ENCODE measurements at places on chromosomes 4 and X. TPM values are rescaled to one million over a fixed set of nuclear protein-coding genes. Genes with fewer than 3 reads are reported as not detected.

GRCh38 chr4:23484689-23485088 is 405.2 kb downstream of the PPARGC1A start:
- no peak overlapping the region for H3K27ac ChIP-seq
- H3K36me3 ChIP-seq = no peaks in the 10 kb centered on the region
- H3K4me3 ChIP-seq = no peak overlapping the region
- peaks cover 17% of the 10 kb centered on the region for H3K4me1 ChIP-seq

DNA sequence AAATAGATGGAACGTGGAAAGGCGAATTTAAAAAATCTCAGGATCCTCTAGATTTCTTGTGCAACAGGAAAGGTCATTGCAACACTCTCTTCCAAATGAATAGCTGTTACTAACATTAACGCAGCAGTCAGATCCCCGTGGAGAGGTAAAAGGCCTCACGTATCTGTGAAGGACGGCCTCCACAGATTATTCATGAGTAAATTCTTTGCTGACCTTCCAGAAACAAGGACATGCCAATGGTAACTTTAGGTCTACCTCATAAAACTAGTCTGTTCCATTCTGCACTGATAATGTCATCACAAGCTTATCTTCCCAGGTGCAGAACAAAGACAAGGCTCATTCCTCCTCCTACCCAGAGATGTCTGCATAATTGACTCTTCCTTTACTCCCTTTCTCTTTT is 16.1 kb upstream of the REPS2 start:
- H3K27ac ChIP-seq = no peak overlapping the region
- no peak overlapping the region for H3K4me3 ChIP-seq
- no peaks in the 10 kb centered on the region for H3K4me1 ChIP-seq
- H3K36me3 ChIP-seq = no peaks in the 10 kb centered on the region

DNA sequence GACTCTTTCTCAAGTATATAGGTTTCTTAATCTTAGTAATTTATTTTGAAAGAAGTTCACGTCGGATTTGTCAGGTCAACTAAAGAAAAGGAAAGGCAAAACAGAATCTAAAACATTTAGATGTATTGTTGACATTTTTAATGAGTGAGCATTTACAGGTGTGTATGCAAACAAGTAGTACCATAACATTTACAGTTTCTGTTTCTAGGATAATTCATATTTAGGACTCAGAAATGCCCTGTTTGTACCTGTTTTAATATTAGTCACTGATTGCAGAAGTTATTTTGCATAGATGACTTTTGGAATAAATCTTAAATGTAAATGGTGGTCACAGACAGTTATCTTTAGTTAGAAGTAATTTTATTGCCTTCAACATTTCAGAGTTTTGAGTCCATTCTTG is 151.3 kb upstream of the NUDT6 start:
- no peak for DNase-seq
- H3K27me3 ChIP-seq = no peaks in the 10 kb centered on the region
- H3K36me3 ChIP-seq = peaks cover 2% of the 10 kb centered on the region

- H3K27me3 ChIP-seq = no peaks in the 10 kb centered on the region
- H3K4me3 ChIP-seq = no peak overlapping the region
- no peak overlapping the region for H3K27ac ChIP-seq
- H3K36me3 ChIP-seq = no peaks in the 10 kb centered on the region
Observed at GRCh38 chrX:9609499-9609898, 144.6 kb downstream of the TBL1X start.

DNA sequence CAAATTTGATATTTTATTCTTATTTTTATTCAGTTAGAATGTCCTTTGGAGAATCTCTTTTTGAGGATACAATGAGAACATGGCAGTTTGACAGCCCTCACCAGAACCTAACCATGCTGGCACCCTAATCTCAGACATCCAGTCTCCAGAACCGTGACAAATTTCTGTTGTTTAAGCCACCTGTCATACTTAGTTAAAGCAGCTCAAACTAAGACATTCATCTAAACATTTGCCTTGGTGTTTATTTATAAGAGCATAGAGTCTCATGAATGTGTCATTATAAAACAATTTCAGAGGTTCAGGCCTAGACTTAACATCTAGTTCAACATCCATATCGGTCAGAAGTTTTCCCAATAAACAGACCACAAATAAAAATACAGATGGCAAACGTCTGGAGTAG is 125.1 kb upstream of the FUNDC1 start:
- DNase-seq = no peak
- no peak overlapping the region for H3K27ac ChIP-seq
- no peaks in the 10 kb centered on the region for H3K27me3 ChIP-seq

DNA sequence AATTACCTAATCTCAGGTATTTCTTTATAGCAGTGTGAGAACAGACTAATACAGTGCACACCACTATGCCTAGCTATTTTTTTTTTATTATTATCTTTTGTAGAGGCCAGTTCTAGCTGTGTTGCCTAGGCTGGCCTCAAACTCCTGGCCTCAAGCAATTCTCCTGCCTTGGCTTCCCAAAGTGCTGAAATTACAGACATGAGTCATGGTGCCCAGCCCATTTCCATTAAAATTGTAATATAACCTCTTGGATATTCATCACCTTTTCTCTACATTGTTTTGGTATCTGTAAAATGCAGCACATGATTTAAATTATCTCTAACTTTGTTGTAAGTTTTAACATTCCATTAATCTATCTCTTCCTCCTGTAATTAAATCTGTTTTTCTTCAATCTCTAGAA is 2052.9 kb downstream of the ARAP2 start:
- H3K36me3 ChIP-seq = no peaks in the 10 kb centered on the region
- H3K27ac ChIP-seq = no peak overlapping the region

- H3K4me1 ChIP-seq = no peaks in the 10 kb centered on the region
- no peak for DNase-seq
- no peaks in the 10 kb centered on the region for H3K27me3 ChIP-seq
Observed at GRCh38 chr4:101556842-101557241, 209.5 kb upstream of the PPP3CA start.

DNA sequence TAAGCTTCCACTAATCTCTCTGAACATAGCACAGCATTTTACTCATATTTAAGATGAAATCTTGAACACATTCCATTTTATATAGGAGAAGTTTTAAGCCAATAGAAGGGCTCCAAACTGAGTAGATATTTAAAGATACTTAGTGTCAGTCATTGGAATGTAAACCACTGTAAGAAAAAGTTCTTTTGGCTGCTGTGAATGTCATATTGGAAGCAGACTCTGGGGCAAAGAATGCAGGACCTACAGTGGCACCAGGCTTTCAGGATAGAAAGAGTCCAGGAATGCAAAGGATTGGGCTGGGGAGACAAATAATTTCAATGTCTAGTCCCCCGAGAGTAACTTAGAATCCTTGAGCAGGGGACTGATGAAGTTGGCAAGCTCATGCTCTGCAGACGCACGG is 1047.7 kb downstream of the STIM2 start:
- H3K36me3 ChIP-seq = no peaks in the 10 kb centered on the region
- no peaks in the 10 kb centered on the region for H3K4me1 ChIP-seq
- no peak overlapping the region for H3K27ac ChIP-seq
- H3K27me3 ChIP-seq = no peaks in the 10 kb centered on the region
- no peak for DNase-seq
- H3K4me3 ChIP-seq = no peak overlapping the region

DNA sequence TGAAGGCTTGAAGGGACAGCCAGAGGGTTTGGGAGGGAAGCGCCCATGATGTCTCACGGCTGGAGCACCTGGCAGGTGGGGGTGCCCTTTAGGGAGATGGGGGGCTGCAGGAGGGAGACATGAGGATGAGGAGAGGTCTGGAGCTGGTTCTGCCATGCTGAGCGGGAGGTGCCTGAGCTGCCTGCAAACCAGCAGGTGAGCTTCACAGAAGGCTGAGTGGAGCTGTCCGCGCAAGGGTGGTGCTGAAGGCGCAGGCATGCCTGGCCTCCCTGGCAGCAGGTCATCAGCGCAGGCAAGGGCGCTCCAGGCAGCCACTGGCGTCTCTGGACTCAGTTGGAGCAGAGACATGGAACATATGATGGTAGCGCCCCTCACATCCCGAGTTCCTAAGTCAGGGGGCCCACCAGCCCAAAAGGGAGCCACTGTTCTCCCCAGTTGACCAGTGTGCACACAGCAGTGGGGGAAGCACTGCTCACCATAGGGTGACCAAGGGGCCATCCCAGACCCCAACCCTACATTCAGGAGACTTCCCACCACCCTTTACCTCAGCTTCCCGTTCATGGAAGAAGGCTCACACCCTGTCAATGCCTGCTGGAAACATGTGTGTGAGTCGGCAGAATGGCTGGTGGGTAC is 25.8 kb downstream of the ADRA2C start:
- peak; percentile 57 for DNase-seq
- no peaks in the 10 kb centered on the region for H3K36me3 ChIP-seq
- no peak overlapping the region for H3K4me3 ChIP-seq
- no peaks in the 10 kb centered on the region for H3K4me1 ChIP-seq
- H3K27me3 ChIP-seq = no peaks in the 10 kb centered on the region
- no peak overlapping the region for H3K27ac ChIP-seq

DNA sequence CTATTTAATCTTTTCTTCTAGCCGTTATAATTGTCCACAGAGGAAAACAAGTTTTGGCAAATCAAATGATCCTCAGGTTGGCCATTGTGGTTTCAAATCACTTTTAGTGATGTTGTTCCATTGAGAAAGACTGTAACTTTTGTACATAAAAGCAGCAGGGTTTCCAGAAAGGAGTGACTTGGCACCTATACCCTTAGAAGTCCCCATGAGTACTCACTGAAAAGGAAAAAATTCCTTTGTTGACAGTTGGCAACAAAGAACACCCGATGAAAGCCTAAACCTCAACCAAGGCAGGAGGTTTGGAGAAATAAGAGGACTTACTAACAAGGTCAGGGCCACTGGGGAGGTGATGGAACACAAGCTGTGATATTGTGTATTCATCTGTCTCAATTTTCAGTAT is 474.4 kb downstream of the RAPGEF2 start:
- no peak for DNase-seq
- H3K27me3 ChIP-seq = no peaks in the 10 kb centered on the region
- H3K36me3 ChIP-seq = no peaks in the 10 kb centered on the region

- H3K27me3 ChIP-seq = no peaks in the 10 kb centered on the region
- no peak overlapping the region for H3K27ac ChIP-seq
- no peak for DNase-seq
- H3K4me1 ChIP-seq = no peaks in the 10 kb centered on the region
- H3K4me3 ChIP-seq = no peak overlapping the region
Observed at GRCh38 chr4:77636902-77637301, 31.3 kb downstream of the CXCL13 start.

GRCh38 chr4:164683040-164683439 is 70.9 kb upstream of the SMIM31 start:
- H3K36me3 ChIP-seq = no peaks in the 10 kb centered on the region
- H3K4me1 ChIP-seq = no peaks in the 10 kb centered on the region
- no peak overlapping the region for H3K4me3 ChIP-seq
- no peaks in the 10 kb centered on the region for H3K27me3 ChIP-seq

DNA sequence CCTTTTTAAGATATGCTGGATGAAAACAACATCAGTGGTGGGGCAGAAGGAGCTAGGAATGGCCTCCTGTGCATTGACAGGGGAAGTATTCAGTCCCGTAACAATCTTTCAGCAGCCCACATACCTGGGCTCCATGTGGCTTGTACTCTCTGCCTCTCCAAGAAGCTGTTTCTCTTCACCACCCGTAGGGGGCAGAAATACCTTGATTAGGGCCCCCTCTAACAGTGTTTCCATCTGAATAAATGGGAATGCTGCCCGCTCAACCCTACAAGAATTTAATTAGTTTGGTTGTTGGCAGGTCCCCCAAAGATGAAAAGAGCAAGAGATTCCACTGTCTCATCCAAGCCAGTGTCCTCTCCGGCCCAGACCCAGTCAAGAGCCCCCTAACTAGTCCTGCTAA is 155.2 kb downstream of the SMIM20 start:
- H3K27ac ChIP-seq = no peak overlapping the region
- DNase-seq = no peak
- no peak overlapping the region for H3K4me3 ChIP-seq
- no peaks in the 10 kb centered on the region for H3K4me1 ChIP-seq

GRCh38 chr4:109673303-109673702 is 29.9 kb downstream of the CASP6 start:
- no peaks in the 10 kb centered on the region for H3K27me3 ChIP-seq
- no peaks in the 10 kb centered on the region for H3K4me1 ChIP-seq
- no peak overlapping the region for H3K27ac ChIP-seq
- no peak for DNase-seq

GRCh38 chrX:134741746-134742145 is 83.5 kb upstream of the PLAC1 start:
- DNase-seq = no peak
- no peaks in the 10 kb centered on the region for H3K36me3 ChIP-seq
- H3K27ac ChIP-seq = no peak overlapping the region

DNA sequence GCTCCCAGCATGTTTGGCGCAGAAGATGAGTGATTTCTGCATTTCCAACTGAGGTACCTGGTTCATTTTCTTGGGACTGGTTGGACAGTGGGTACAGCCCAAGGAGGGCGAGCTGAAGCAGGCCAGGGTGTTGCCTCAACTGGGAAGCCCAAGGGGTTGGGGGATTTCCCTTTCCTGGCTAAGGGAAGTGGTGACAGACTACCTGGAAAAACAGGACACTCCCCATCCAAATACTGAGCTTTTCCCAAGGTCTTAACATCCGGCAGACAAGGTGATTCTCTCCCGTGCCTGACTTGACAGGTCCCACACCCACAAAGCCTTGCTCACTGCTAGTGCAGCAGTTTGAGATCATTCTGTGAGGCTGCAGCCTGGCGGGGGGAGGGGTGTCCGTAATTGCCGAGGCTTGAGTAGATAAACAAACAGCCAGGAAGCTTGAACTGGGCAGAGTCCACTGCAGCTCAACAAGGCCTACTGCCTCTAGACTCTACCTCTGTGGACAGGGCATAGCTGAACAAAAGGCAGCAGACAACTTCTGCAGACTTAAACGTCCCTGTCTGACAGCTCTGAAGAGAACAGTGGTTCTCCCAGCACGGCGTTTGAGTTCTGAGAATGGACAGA is 307.7 kb upstream of the ARSJ start:
- no peak overlapping the region for H3K27ac ChIP-seq
- H3K4me1 ChIP-seq = no peaks in the 10 kb centered on the region
- H3K4me3 ChIP-seq = no peak overlapping the region
- no peaks in the 10 kb centered on the region for H3K36me3 ChIP-seq
- DNase-seq = peak; percentile 16

GRCh38 chr4:171715973-171716372 is 97.2 kb upstream of the GALNTL6 start:
- H3K4me3 ChIP-seq = no peak overlapping the region
- DNase-seq = no peak
- H3K27ac ChIP-seq = no peak overlapping the region
- no peaks in the 10 kb centered on the region for H3K27me3 ChIP-seq

- no peaks in the 10 kb centered on the region for H3K27me3 ChIP-seq
- H3K27ac ChIP-seq = peak overlapping the region; percentile 95
- no peaks in the 10 kb centered on the region for H3K36me3 ChIP-seq
- DNase-seq = no peak
- peak overlapping the region; percentile 69 for H3K4me3 ChIP-seq
- H3K4me1 ChIP-seq = peaks cover 10% of the 10 kb centered on the region
Observed at GRCh38 chr4:173370130-173370476, 651 bp upstream of the SAP30 start.

GABRQ gene
- not detected for total RNA-seq

CLDN22 gene
- not detected for total RNA-seq

DACH2 gene
- not detected for total RNA-seq

GATA1 gene
- 0.43 TPM for total RNA-seq

P2RY10 gene
- 0.98 TPM for total RNA-seq

UBE2A gene
- 48.1 TPM for total RNA-seq

MAGEA10 gene
- total RNA-seq = not detected

FRMPD3 gene
- total RNA-seq = 0.15 TPM

MAOA gene
- total RNA-seq = 134 TPM
